ENCODE measurements at places on chromosomes 3 and 15.

GRCh38 chr15:84400820-84401219 is 165.2 kb downstream of the GOLGA6L4 start:
- no peak for DNase-seq

GRCh38 chr3:99960941-99961340 is 143.3 kb downstream of the CMSS1 start:
- no peak for DNase-seq

DNA sequence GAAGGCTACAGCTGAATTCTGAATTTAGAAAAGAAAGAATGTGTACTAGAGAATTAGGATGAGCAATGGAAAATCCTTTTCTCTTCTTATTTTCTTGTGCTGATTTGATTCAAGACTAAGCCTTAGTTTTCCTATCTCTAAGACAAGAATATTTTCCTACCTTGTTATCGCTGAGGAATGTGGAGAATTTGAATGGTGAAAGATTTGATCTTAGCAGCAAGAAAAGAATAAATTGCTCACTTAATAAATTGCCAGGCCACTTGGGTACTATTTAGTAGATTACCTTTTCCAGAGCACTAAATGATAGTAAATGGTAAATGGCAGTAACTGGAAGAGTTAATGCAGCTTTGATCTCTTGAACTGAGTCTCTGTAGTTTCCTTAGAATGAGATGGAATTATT is 145.7 kb upstream of the MEIS2 start:
- no peak for DNase-seq

GRCh38 chr3:129404130-129404529 is 24.3 kb downstream of the EFCAB12 start:
- DNase-seq = no peak

DNA sequence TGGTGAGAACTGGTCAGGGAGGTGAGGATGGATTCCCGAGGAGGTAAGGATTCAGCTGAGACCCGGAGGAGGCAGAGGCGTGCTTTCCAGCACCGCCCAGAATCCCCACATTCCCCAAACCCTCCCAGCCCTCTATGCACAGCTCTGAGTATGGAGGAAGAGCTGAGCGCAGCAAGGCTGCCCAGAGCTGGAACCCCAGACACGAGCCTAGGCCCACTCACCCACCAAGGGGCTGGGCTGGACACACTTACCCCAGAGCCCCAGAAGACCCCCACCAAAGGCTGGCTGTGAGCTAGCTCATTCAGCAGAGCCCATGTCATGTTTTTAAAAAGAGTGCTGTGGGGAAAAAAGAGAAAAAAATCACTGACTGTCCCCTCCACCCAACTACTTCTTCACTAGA is 271.5 kb downstream of the XXYLT1 start:
- DNase-seq = no peak

DNA sequence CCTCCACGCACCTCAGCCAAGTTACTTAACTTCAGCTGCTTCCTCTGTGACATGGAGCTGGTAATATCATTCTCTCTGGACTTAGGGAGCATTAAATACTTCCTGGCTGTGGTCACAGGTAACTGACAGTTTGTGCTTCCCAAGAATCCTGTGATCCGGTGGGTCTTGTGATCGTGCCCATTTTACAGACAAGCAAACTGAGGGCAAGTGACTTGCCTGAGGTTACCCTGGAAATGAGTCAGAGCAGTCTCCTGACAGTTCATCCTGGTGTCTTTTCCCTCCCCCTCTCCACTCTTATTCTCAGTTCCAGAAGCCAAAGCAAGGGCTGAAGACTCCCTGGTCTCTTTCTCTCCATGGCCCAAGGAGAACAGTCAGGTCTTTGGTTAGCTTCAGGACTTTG is 35.9 kb downstream of the ACAN start:
- no peak for DNase-seq

DNA sequence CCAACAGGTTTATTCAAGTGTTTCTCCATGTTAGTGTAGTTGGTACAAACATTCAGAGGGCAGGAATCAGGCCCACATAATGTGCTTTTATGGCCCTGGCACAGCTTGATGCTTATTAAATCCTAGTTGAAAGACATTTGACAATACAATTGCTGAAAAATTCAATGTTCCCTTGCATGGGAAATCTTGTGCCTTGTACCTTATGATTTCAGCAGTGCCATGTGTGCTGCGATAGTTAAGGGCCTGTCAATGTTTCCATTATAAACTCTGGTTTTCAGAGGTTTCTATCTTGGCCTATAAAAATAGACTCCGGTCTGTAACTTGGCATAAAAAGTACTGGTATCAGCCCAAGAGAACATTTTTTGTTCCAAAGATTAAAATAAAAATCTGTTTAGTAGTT is 207.2 kb downstream of the TBC1D5 start:
- DNase-seq = no peak

DNA sequence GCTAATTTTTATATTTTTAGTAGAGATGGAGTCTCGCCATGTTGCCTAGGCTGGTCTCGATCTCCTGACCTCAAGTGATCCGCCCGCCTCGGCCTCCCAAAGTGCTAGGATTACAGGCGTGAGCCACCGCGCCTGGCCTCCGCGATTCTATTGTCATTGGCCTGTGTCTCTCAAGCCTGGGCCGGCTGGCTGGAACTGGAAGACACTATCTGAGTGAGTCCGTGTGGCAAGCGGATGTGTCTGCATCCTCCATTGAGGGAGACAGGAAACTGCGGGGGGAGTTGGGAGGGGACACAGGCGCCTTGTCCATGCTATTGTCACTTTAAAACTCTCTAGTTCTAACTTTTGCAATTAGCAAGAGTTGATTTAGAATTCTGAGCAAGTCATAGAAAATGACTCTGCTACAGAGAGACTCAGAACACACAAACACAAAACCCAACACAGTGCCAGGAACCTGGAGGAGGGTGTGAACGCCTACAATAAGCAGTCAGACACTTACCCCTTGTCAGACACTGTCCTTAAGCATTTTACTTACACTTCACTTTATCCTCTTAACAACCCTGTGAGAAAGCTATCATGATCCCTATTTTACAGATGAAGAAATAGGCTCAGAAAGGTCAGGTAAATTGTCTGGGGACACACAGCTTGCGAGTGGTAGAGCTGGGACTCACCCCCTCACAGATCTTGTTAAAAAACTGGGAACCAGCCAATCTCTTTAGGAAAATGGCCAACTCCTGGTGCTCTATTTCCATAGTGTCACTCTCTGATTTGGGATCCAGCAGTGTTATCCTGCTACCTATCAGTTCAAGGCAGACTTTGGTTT is 38.7 kb downstream of the ANP32A start:
- no peak for DNase-seq

Measured in thymus (tissue), 14 donors.